Femur (tissue), 1 donor: ENCODE measurements at places on chromosomes 3 and 15.

GRCh38 chr15:97576929-97577645 is 383.4 kb upstream of the ARRDC4 start:
- DNase-seq = no peak

DNA sequence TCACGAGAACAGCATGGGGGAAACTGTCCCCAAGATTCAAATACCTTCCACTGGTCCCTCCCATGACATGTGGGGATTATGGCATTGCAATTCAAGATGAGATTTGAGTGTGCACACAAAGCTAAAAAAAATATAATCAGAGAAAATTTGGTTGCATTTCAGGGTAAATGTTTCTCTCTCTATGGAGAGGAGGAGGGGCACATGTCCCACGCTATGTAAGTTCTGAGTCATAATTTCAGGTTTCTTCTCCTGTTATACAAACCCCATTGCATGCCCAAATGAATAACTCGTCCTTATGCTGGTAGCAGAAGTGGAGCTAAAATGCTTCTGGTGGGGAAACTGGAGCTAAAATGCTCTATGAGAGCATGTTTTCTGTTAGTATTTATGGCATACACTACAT is 209.7 kb upstream of the DCBLD2 start:
- DNase-seq = no peak

DNA sequence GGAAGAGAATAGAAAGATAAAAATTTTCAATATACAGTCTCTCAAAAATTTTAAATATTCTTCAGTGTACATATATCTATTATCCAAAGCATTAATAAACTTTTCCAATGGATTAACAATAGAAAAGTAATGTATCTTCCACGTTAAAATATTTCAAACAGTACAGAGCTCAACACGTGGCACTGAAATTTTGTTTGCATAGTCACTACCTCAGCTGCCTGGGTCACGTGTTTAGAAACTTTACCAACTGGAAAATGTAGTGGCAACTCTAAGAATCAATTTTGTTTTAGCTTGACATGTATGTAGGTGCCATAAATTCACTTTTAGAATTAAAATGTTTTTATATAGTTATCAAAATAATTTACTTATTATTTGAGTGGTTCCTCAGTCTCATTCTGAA is 85.3 kb downstream of the CNTN3 start:
- DNase-seq = no peak

- DNase-seq = peak; percentile 59
Observed at GRCh38 chr15:82810061-82810889, 847 bp downstream of the WHAMM start.

DNA sequence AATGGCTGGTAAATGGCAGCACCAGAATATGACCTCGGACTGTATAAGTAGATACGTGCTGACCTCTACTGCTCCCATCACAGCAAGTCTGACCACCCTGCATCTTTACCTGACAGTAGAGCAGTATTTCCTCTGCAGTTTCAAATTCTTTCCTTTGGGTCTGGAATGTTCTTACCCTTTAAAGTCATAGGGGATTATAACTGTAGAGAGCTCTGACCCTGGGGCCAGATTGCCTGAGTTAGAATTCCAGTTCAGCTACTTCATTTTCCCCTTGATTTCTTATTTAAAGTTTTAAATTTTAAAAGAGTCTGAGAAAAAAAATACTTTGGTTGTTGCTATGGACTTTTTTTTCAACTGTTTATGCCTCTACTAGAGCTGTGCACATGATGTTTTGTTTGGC is 237.7 kb downstream of the NR1D2 start:
- no peak for DNase-seq

GRCh38 chr15:25987638-25988037 is 124.5 kb upstream of the ATP10A start:
- DNase-seq = no peak

DNA sequence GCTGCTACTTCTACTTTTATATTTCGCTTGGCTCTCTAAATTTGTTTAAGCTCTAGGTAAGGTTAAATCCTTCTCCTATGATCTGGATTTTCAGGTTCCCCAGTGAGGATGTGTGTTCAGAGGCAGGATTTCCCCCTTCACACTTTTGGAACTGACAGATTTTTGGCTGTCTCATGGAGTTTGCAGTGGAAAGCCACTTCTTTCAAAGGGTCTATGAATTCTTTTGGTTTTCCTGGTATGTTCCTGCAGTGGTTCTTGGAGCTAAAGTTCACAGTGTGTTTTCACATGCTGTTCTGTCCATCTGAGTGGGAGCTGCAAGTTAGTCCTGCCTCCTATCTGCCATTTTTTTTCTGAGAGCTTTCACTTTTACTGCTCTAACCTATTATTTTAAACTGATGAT is 21.6 kb upstream of the TIGIT start:
- DNase-seq = no peak

DNA sequence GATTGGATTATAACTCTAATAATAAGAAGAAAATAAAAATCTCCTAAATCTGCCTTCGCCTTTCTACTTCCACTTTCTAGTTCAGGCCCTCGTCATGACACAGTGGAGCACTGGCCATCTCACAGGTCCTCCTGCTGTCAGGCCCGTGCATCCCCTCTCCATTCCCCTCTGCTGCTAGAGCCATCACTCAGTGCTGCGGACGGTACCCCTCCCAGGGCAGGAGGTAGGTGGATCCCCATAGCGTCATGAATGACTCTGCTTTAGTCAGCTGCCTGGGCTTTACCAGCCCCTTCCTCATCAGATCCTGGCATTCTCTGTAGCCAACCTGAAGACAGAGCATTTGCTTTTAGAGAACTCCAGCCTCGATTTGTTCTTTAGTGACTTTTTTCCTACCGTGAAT is 12.0 kb upstream of the PPP1R2 start:
- DNase-seq = no peak

- DNase-seq = no peak
Observed at GRCh38 chr3:16596352-16597032, 8.7 kb downstream of the DAZL start.

DNA sequence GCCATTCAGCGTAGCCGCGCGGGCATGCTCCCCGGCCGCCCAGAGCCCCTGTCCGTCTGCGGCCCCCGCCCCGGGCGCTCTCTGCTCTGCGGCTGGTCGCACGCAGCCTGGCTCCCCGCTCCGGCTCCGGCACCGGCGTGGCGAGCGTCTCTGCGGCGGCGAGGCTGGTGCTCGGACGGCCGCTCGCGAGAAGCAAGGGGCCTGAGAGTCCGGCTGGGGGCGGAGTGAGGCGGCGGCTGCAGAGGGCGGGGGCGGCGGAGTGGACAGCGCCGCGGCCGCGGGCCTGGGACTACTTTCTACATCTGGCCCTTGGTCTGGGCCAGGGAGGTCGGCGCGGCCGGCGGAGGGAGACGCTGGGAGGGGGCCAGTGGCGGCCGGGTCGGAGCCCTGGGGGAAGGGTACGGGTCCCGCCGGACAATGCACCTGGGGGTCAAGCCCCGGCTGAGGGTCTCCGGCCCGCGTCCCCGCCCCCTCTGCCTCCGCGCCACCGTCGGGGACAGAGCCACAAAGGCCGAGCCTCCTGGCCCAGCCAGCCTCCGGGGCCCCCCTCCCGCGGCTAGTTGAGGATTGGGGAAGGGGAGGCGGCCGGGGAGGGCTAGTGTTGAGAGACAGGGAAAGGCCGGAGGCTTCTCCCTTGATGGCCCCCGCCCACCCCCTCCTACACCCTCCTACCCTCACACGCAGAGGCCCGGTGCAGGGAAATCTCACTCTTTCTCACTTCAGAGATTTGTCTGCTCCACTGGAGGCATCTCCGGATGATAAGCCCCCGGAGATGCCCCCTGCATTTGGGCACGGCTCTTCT is at the start of gene PRTG:
PRTG (minus strand) TSS at position 226 of the 802 bp plus-strand sequence; CDS start at position 5, 221 bp downstream.
- DNase-seq = peak; percentile 88

DNA sequence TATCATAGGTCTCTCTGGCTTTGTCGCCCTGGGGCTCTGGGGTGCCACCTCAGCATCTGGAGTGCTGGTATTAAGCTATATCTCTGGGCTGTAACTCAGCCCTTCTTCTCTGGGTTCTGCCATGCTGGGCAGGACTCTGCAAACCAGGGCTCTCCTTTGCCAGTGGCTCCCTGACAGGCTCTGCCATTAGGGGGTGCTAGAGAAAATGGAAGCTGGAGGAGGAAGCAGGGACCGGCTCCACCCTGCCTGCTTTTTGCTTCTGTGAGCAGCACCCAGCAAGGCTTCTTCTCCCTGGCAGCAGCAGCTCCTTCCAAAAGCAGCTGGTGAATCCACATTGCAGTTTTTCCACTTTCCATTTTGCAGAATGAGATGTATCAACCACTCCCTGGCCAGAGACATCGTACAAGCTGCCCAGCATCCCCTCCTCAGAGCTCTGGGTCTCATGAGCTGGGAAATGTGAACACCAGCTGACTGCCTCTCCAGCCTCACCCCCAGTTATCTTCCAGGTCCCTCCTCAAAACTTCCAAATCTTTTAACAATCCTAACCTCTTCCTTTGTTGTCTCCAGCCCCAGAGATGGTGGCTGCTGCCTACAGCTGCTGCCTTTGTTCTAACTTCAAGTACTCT is 165.0 kb downstream of the ABHD5 start:
- peak; percentile 48 for DNase-seq

DNA sequence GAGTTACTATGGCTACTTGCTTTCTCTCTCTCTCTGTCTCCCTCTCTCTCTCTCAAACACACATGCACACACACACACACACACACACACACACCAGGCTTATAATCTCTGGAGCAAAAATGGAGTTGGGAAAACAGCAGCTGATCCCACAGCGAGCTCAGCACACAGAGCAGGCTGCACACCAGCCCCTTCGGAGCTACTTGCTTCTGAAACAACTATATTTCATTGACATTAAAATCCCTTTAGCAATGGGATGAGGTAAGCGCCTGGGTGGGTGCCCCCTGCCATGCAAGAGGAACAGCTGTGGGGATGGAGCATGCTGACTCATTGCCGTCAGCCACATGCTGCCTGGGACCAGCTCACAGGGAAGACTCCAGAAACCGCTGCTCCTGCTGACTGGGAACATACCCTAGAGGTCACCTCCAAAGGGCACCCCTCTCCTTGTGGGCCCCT is 45.7 kb downstream of the B3GNT5 start:
- peak; percentile 83 for DNase-seq

- no peak for DNase-seq
Observed at GRCh38 chr15:60869851-60870250, 359.3 kb downstream of the RORA start.

DNA sequence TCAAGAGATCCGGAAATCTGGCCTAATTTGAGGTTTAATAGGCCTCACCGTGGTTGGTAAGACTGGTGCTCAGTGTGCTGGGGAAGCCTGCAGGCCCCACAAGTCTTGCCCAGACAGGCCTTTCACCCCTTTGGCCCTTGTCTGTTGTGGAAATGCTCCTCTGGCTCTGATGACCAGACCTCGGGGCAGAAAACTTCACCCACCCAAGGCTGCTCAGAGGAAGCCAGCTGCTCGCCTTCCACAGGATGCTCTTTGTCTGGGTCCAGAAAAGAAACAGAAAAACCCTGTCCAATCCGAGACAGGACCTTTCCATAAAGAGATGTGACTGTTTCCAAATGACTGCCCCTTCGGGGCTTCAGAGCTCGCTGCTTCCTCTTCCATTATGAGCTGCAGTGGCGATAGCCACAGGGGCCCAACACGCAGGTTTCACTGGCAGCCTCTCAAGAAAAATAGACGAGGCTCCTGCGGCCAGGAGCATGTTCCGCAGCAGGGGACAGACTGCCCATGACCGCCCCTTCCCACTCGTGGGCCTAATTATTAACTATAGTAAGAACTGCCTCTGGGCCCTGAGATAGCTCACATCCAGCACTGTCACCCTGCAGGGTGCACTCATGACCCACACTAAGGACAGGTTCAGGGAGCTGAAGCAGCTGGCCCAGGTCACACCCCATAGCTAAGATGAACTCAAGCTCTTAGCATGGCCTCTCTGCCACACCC is 6.8 kb upstream of the SNX22 start:
- DNase-seq = no peak
